LHCN-M2 (cell line): ENCODE measurements at places on chromosomes 11 and 22. TPM values are rescaled to one million over a fixed set of nuclear protein-coding genes. Genes with fewer than 3 reads are reported as not detected.

- no peak for DNase-seq
Measured at GRCh38 chr11:92859156-92859690, 110.2 kb upstream of the MTNR1B start.

DNA sequence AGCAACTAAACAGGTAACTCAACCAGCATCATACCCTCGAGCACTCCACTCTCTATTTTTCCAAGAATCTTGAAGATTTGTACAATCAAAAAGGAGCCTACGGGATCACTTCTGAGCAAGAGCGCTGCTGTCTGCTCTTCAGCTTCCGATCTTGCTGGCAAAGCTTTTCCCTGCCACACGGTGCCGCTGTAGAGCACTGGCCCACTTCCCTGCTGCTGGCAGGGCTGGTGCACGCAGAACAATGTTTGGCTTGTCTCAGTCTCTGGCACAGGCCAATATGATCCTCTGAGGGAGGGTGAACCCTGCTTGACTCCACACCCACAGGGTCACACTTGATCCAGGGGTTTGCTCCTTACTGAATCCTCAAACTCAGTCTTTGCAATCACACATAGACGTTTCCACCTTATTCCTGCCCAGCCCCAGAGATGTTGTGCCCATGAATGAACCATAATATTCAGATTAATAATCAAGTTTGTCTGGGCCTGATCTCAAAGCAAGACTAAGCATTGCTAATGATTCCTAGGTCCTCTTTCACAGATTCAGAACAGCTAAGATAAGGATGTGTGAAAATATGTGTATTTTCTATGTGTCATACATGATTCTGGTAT is 536.6 kb downstream of the SOX6 start:
- DNase-seq = peak; percentile 37

- DNase-seq = peak; percentile 66
Measured at GRCh38 chr22:20080776-20081654, 974 bp downstream of the DGCR8 start.

GRCh38 chr22:27674261-27674923 is 127.2 kb downstream of the MN1 start:
- no peak for DNase-seq

CCDC116 gene
- total RNA-seq = 0.06 and 0.26 TPM in 2 replicates

MRPL48 gene
- 14.8 and 27.3 TPM in 2 replicates for total RNA-seq
